Regular cardiac myocyte (primary cell): ENCODE measurements at places on chromosomes 12 and 14. TPM values are rescaled to one million over a fixed set of nuclear protein-coding genes. Genes with fewer than 3 reads are reported as not detected.

The ETFBKMT gene
- total RNA-seq = 2.5 and 3.1 TPM in 2 replicates

The GPR65 gene
- 0.19 and 0.28 TPM in 2 replicates for total RNA-seq

The KRT78 gene
- total RNA-seq = not detected in 2 replicates

The KERA gene
- not detected in 2 replicates for total RNA-seq

The ARHGAP9 gene
- total RNA-seq = 0.38 TPM in 1 of 2 replicates, not detected in the other

The RNASE1 gene
- total RNA-seq = 0.96 and 5.4 TPM in 2 replicates

The STRAP gene
- total RNA-seq = 59.2 and 131 TPM in 2 replicates

The GOLGA5 gene
- 62.1 and 69.9 TPM in 2 replicates for total RNA-seq

The MAP1LC3B2 gene
- total RNA-seq = 0.28 and 0.58 TPM in 2 replicates

The CLEC14A gene
- total RNA-seq = 8.2 and 18.3 TPM in 2 replicates

The RIMBP2 gene
- total RNA-seq = under 0.01 TPM in 1 of 2 replicates, not detected in the other

The GNPNAT1 gene
- total RNA-seq = 24.0 and 62.9 TPM in 2 replicates

The ADCY6 gene
- 48.9 and 76.4 TPM in 2 replicates for total RNA-seq

The NR4A1 gene
- 6.5 and 12.7 TPM in 2 replicates for total RNA-seq

The CLBA1 gene
- total RNA-seq = 4.6 and 8.5 TPM in 2 replicates

The PROX2 gene
- not detected in 2 replicates for total RNA-seq

The OTX2 gene
- total RNA-seq = not detected in 2 replicates

The GOLGA3 gene
- total RNA-seq = 165 and 236 TPM in 2 replicates

The IRF9 gene
- total RNA-seq = 55.5 and 58.9 TPM in 2 replicates

The CABP1 gene
- 10.7 and 16.1 TPM in 2 replicates for total RNA-seq

The FAM181A gene
- not detected in 2 replicates for total RNA-seq

The PPFIA2 gene
- 0.85 and 0.96 TPM in 2 replicates for total RNA-seq

The TAS2R13 gene
- total RNA-seq = 0.58 and 1.1 TPM in 2 replicates

The TEX22 gene
- 0.19 and 0.28 TPM in 2 replicates for total RNA-seq

The ATL1 gene
- 1.7 and 8.5 TPM in 2 replicates for total RNA-seq

The KRT71 gene
- not detected in 2 replicates for total RNA-seq

The MSRB3 gene
- 40.6 and 44.5 TPM in 2 replicates for total RNA-seq

The KCTD10 gene
- 49.3 and 73.8 TPM in 2 replicates for total RNA-seq

The SERPINA10 gene
- total RNA-seq = under 0.01 TPM in 1 of 2 replicates, not detected in the other

The ABHD4 gene
- 6.9 and 24.8 TPM in 2 replicates for total RNA-seq

The NRL gene
- 0.56 and 0.77 TPM in 2 replicates for total RNA-seq

The ZNF891 gene
- 0.58 and 1.1 TPM in 2 replicates for total RNA-seq

The XPOT gene
- total RNA-seq = 99.3 and 121 TPM in 2 replicates

The KIF5A gene
- 0.19 and 0.28 TPM in 2 replicates for total RNA-seq

The INHBC gene
- total RNA-seq = not detected in 2 replicates

The RNASE7 gene
- not detected in 2 replicates for total RNA-seq

The CCDC198 gene
- under 0.01 TPM in 1 of 2 replicates, not detected in the other for total RNA-seq

The ARMH4 gene
- total RNA-seq = 0.96 and 5.1 TPM in 2 replicates

The C12orf57 gene
- 75.3 and 141 TPM in 2 replicates for total RNA-seq

The MORN3 gene
- 0.56 and 0.58 TPM in 2 replicates for total RNA-seq

The PRIMA1 gene
- total RNA-seq = not detected in 2 replicates

The RGS6 gene
- 0.28 TPM in 1 of 2 replicates, not detected in the other for total RNA-seq

The ACSS3 gene
- total RNA-seq = 6.3 and 20.0 TPM in 2 replicates

The OASL gene
- total RNA-seq = under 0.01 and 0.56 TPM in 2 replicates

The G2E3 gene
- total RNA-seq = 15.8 and 39.3 TPM in 2 replicates
